ENCODE measurements at places on chromosomes 1 and 21. TPM values are rescaled to one million over a fixed set of nuclear protein-coding genes. Genes with fewer than 3 reads are reported as not detected.

DNA sequence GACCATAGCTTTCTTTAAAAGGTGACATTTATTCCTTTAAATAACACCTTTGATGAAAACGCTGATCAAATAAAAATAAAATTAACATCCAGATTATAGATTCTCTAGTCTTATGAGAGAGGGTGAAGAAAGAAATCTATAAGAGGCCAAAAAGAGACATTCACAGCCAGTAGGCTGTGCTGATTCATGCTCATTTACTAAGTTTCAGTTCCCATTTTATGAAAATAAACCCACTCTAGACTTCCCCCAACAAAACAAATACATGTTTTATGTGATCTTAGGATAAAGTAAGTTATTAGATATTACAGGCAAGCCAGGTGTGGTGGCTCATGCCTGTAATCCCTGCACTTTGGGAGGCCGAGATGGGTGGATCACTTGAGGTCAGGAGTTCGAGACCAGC, 21.1 kb downstream of the ESRRG start:
- DNase-seq = no peak

- DNase-seq = no peak
Measured at GRCh38 chr1:216723274-216723780, at the start of gene ESRRG. TSS of gene ESRRG (minus strand) at chr1:216723429. CDS start at chr1:216723299, 130 bp downstream.

- DNase-seq = no peak
Measured at GRCh38 chr1:3586986-3587759, 24.1 kb downstream of the MEGF6 start.

GRCh38 chr1:24303600-24303999, 15.6 kb upstream of the GRHL3 start:
- no peak for DNase-seq

GRCh38 chr1:52856026-52856425, 13.5 kb downstream of the ZYG11A start:
- DNase-seq = no peak

GRCh38 chr1:160149233-160149632, 2.2 kb upstream of the ATP1A4 start:
- no peak for DNase-seq

GRCh38 chr1:77342745-77343144, 60.9 kb downstream of the AK5 start:
- DNase-seq = no peak

CTBS gene
- 20.0 TPM for total RNA-seq
